Tibial nerve (tissue), 4 donors: ENCODE measurements at places on chromosomes 7 and 10. TPM values are rescaled to one million over a fixed set of nuclear protein-coding genes. Genes with fewer than 3 reads are reported as not detected.

The SAP25 gene
- 6.0 TPM for total RNA-seq

GRCh38 chr10:88820748-88821401, 18.3 kb downstream of the LIPM start:
- peaks cover 6% of the 10 kb centered on the region for H3K4me1 ChIP-seq
- H3K27ac ChIP-seq, result no peak overlapping the region
- H3K36me3 ChIP-seq, result no peaks in the 10 kb centered on the region
- no peaks in the 10 kb centered on the region for H3K27me3 ChIP-seq

The CHRM2 gene
- not detected for total RNA-seq

The FAM25G gene
- not detected for total RNA-seq

DNA sequence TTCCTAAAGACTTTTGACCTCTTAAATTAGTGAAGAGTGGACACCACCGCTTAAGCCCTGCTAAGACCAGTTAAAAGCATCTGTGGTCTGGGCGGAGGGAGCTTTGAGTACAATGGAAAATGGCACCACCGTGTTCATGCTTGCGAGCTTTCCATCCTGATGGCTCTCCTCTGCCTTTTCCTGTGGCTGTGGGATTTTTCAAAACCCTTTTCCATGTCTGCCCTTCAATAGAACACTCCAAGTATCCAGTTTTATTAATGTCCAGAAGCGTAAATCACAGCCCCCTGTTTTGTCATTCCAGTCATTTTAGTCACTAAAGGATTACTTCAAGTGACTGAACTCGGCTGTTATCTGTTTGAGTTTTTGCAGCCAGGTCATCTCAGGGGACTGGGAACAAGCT, 181.8 kb downstream of the MGMT start:
- no peaks in the 10 kb centered on the region for H3K4me1 ChIP-seq
- no peak overlapping the region for H3K27ac ChIP-seq
- H3K27me3 ChIP-seq, result no peaks in the 10 kb centered on the region
- H3K4me3 ChIP-seq, result no peak overlapping the region
- H3K36me3 ChIP-seq, result no peaks in the 10 kb centered on the region

The ZNF804B gene
- 0.22 TPM for total RNA-seq

DNA sequence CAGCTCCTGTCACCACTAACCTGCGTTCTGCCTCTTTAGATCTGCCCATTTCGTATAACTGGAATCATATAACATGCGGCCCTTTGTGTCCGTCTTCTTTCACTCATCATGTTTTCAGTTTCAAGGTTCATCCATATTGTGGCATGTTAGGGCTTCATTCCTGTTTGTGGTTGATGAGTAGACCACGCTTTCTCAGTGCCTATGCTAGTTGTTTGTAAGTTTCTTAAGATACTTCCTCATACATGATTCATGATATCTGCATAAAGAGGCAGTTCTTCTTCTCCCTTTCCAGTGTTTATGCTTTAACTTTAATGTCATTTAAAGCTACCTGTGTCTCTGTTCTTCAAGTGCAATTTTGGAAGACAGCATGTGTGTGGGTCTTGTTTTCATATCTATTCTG, 79.5 kb upstream of the FAM20C start:
- no peak overlapping the region for H3K4me3 ChIP-seq
- no peaks in the 10 kb centered on the region for H3K27me3 ChIP-seq
- no peak overlapping the region for H3K27ac ChIP-seq
- H3K36me3 ChIP-seq, result no peaks in the 10 kb centered on the region
- DNase-seq, result no peak

The CNPY1 gene
- 0.30 TPM for total RNA-seq

DNA sequence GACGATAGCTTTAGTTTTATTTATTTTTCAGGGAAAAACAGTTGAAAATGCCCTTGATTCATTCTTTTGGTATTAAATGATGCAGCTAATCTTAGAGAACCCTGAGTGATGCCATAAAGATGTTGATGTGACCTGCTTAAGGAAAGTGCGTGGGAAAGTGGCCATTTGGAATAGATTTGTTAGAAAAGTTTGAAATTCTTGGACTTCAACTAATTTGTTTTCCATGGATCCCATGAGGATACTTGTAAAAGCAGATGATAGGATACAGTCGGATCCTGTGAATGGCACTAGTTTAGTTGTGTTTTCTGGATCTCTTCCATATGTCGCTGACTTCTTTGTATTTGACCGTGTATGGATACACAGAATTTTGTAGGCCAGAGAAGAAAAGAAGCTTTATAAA, 69.0 kb downstream of the SEPTIN7 start:
- H3K27me3 ChIP-seq, result no peaks in the 10 kb centered on the region
- DNase-seq, result no peak
- H3K36me3 ChIP-seq, result no peaks in the 10 kb centered on the region
- no peaks in the 10 kb centered on the region for H3K4me1 ChIP-seq
- no peak overlapping the region for H3K27ac ChIP-seq

The PPP1R3A gene
- not detected for total RNA-seq

GRCh38 chr10:80277567-80278250, 11.7 kb downstream of the MAT1A start:
- H3K4me3 ChIP-seq, result no peak overlapping the region
- no peak overlapping the region for H3K27ac ChIP-seq
- no peaks in the 10 kb centered on the region for H3K27me3 ChIP-seq
- H3K4me1 ChIP-seq, result no peaks in the 10 kb centered on the region

GRCh38 chr10:67788028-67788886, 49.7 kb downstream of the DNAJC12 start:
- peak; percentile 40 for DNase-seq
- H3K27me3 ChIP-seq, result no peaks in the 10 kb centered on the region
- H3K4me3 ChIP-seq, result no peak overlapping the region

The OR2A25 gene
- not detected for total RNA-seq

The SPDYE5 gene
- total RNA-seq, result not detected

The OR2A5 gene
- not detected for total RNA-seq

The SORCS3 gene
- 3.9 TPM for total RNA-seq

DNA sequence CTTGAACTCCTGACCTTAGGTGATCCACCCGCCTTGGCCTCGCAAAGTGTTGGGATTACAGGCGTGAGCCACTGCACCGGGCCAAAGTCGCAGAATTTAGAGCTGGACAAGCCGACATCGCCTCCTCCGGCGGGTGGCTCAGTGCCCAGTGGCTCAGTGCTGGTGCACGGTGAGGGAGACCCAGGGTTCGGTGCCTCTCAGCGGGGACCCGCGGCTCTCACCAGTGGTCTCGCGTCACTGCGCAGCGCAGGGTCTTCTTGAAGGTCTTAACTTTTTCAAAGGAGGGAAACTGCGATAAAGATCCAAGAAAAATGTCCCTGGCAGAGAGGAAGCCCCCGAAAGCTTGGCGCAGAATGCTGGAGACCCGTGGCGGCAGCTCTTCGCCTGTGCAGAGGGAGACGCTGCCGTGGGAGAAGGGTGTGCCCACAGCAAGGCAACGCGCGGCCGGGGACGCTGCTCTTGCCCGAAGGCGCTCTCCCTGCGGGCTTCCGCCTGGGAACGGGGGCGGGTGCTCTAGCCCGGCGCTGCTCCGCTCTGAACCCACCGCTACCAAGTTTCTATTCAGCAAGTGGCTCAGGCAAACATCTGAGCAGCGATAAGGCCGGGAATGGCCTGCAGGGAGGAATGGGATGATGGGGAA, 324.3 kb downstream of the DNAJB6 start:
- H3K4me3 ChIP-seq, result no peak overlapping the region
- H3K36me3 ChIP-seq, result no peaks in the 10 kb centered on the region
- no peak for DNase-seq
- no peaks in the 10 kb centered on the region for H3K4me1 ChIP-seq

The NRP1 gene
- total RNA-seq, result 90.0 TPM

GRCh38 chr7:98553666-98554065, 63.4 kb upstream of the NPTX2 start:
- no peak overlapping the region for H3K4me3 ChIP-seq
- H3K27ac ChIP-seq, result no peak overlapping the region
- H3K36me3 ChIP-seq, result no peaks in the 10 kb centered on the region
- H3K27me3 ChIP-seq, result no peaks in the 10 kb centered on the region

GRCh38 chr7:78203042-78203720, 404.6 kb downstream of the PHTF2 start:
- no peaks in the 10 kb centered on the region for H3K36me3 ChIP-seq
- no peak for DNase-seq
- no peak overlapping the region for H3K4me3 ChIP-seq
- no peaks in the 10 kb centered on the region for H3K4me1 ChIP-seq
- H3K27ac ChIP-seq, result no peak overlapping the region

GRCh38 chr7:142478479-142479220, 220.8 kb upstream of the PRSS58 start:
- no peaks in the 10 kb centered on the region for H3K27me3 ChIP-seq
- DNase-seq, result no peak
- H3K4me3 ChIP-seq, result no peak overlapping the region
- H3K27ac ChIP-seq, result no peak overlapping the region
- no peaks in the 10 kb centered on the region for H3K4me1 ChIP-seq
- no peaks in the 10 kb centered on the region for H3K36me3 ChIP-seq

The DDC gene
- not detected for total RNA-seq

DNA sequence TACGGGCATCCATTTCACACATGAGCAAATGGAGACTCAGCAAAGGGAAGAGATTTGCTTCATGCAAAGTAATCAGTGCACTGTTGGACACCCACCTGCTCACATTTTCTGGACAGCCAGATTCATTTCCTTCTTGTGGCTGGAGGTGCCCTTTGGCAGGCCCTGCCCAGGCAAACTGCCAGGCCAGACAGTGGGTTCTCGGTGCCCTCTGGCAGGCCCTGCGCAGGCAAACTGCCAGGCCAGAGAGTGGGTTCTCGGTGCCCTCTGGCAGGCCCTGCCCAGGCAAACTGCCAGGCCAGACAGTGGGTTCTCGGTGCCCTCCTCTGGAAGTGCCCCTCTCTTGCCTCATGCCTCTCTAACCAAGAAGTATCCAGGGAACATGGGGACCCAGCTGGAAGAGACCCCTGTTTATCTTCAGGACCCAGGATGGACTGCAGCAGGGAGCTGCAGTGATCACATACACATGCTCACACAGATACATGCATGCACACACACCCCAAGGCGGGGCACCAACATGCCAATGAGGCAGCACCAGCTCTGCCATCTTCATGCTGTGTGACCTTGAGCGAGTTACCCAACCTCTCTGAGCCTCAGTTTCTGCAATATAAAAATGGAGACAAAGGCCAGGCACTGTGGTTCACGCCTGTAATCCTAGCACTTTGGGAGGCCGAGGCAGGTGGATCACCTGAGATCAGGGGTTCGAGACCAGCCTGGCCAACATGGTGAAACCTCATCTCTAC, 67.1 kb downstream of the OAT start:
- no peak overlapping the region for H3K27ac ChIP-seq
- H3K36me3 ChIP-seq, result no peaks in the 10 kb centered on the region

The TRIM74 gene
- not detected for total RNA-seq

DNA sequence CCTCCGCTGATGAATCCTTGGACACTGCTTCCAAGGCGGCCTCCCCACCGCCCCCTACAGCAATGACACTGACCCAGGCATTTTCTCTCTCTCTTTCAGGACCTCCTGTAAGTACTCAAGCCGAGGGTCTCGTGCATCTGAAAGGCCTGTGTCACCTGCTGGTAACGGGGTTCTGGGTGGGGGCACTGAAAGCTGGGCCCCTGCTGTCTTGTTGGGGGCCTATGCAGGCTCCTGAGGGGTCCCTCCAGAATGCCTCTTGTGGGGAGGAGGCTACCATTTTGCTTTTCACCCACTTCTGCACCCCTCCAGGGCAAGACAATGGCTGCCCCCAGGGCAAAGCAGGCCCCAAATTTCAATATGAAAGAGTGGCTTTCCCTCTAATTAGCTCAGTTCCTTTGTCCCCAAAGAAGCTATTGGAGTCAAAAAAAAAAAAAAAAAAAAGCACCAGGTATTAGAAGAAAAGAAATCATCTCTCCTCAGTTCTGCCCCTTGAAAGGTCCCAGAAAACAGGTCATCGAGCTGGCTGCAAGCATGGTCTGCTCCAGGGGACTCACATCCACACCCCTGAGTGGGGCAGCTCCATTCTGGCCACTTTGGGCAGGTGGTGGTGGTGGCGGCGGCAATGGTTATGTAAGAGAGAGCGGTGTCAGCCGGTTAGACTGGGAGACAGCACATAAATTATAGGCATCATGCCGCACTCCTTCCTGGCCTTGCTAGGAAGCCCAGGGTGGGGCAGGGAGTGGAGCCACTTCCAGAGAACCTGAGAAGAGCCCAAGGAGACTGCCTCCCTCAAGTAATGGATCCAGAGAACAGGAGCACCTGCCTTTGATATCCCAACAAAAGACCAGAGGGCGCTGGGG, 66.2 kb downstream of the COL13A1 start:
- DNase-seq, result no peak
- no peaks in the 10 kb centered on the region for H3K36me3 ChIP-seq
- no peak overlapping the region for H3K4me3 ChIP-seq
- H3K4me1 ChIP-seq, result peaks cover 14% of the 10 kb centered on the region
- H3K27me3 ChIP-seq, result no peaks in the 10 kb centered on the region

GRCh38 chr10:104032144-104032775, 53.4 kb downstream of the COL17A1 start:
- no peak overlapping the region for H3K27ac ChIP-seq
- H3K27me3 ChIP-seq, result no peaks in the 10 kb centered on the region
- no peak overlapping the region for H3K4me3 ChIP-seq
- no peak for DNase-seq
- peaks cover 52% of the 10 kb centered on the region for H3K36me3 ChIP-seq
- H3K4me1 ChIP-seq, result no peaks in the 10 kb centered on the region

- DNase-seq, result no peak
- H3K36me3 ChIP-seq, result no peaks in the 10 kb centered on the region
- no peaks in the 10 kb centered on the region for H3K27me3 ChIP-seq
- no peak overlapping the region for H3K27ac ChIP-seq
- H3K4me1 ChIP-seq, result peaks cover 36% of the 10 kb centered on the region
These were observed 63.5 kb downstream of the GOLGA7B start for GRCh38 chr10:97913193-97913592.

DNA sequence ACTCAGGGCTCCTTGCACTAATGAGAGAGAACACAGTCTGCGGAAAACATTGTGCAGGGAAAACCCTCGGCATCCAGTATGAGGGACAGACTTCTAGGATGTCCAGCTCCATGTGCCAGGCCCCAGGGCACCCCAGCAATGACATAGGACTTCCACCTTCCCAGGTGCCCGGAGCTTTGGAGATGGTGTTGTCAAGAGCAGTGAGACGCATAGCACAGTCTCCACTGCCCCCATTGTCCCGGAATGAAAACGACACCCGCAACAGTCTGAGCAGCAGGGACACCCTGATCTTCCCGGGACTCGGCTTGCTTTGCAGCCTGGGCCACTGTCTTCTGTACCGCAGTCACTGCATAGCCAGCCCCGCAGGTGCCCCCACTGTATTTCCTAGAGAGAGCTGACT, 339.2 kb upstream of the ADARB2 start:
- H3K4me1 ChIP-seq, result no peaks in the 10 kb centered on the region
- H3K27ac ChIP-seq, result no peak overlapping the region
- H3K36me3 ChIP-seq, result no peaks in the 10 kb centered on the region
- no peak overlapping the region for H3K4me3 ChIP-seq

The PRKAR2B gene
- total RNA-seq, result 54.6 TPM

The GPR15LG gene
- total RNA-seq, result not detected

The NPC1L1 gene
- not detected for total RNA-seq

- no peak overlapping the region for H3K27ac ChIP-seq
- H3K4me3 ChIP-seq, result no peak overlapping the region
- H3K27me3 ChIP-seq, result no peaks in the 10 kb centered on the region
- no peak for DNase-seq
- H3K4me1 ChIP-seq, result no peaks in the 10 kb centered on the region
These were observed 370.8 kb downstream of the CDC14C start for GRCh38 chr7:49295146-49295545.

The STEAP4 gene
- total RNA-seq, result 89.8 TPM
